ENCODE measurements at places on chromosomes 3 and 15.
A peak's percentile ranks its signal among the peaks of the same experiment; 100 is the strongest.

GRCh38 chr3:51388286-51389029 is 2.6 kb upstream of the RBM15B start:
- DNase-seq, result no peak

- DNase-seq, result no peak
These were observed 92.9 kb upstream of the GK5 start for GRCh38 chr3:142318331-142318730.

DNA sequence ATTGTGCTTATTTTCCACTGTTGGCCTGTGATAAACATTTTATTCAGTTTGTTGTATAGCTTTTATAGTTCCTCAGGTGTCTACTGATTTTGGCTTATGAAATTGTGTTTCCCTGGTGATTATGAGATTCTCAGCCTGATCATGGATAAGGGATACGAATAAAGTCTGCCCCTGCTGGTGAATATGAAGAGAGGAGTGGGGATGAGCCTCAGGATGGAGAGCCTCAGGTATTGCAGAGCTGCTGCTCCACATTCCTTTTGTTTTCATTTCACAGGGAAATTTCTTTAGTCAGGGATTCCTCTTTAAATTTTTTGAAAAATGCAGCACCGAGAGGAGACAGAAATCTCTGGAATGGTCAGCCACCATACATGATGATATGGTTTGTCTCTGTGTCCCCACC is 14.7 kb upstream of the RAB6B start:
- no peak for DNase-seq

DNA sequence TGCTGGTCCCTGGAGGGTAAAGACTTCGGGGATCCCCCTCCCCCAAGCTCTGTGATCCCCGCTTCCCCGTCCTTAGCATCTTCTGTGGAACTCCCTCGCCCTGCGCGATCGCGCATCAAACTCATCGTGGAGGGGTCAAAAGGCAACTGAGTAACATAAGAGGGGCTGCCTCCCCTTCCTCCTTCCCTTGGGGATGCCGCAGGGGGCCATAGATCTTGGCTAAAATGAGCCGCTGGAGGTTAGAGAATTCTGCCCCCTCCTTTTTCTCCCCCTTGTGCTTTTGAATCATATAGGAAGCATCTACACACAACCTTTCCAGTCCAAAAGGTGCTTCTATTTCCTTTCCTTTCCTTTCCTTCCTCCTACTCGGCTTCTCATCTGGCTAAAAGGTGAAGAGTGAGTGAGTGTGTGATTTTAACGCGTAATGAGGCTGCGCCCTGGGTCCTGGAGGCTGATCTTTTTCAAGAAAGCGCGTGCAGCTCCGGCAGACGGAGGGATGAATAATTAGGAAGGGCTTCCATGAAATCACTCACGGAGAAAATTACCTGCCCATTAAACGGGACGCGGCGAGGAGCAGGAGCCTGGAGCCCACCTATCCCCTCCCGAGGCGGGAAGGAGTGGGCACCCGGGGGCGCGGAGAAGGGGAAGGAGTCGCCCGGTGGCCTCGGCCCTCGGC is 831 bp upstream of the ROBO2 start:
- no peak for DNase-seq

- DNase-seq, result peak; percentile 65
These were observed 161.5 kb downstream of the FOXP1 start for GRCh38 chr3:71421820-71422566.

DNA sequence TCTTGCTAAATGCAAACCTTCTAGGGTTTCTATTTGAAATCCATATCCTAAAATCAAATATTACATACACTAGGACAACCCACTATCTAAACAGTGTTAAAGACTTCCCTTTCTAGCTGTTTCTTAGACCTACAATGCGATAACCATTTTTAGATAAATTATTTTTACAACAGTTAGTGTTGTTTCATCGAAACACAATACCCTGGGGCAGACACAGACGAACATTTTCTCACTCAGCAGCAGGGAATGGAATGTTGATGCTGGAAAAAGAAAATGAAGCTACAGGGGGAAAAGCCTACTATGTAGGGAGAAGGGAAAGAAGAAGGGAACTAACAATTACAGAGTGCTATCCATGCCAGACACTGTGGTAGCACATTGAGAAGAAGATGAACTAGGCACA is 6.0 kb upstream of the HERC1 start:
- DNase-seq, result no peak

- no peak for DNase-seq
These were observed 75.9 kb downstream of the VGLL4 start for GRCh38 chr3:11567516-11568467.

GRCh38 chr3:173249457-173249856 is 108.4 kb upstream of the SPATA16 start:
- no peak for DNase-seq

DNA sequence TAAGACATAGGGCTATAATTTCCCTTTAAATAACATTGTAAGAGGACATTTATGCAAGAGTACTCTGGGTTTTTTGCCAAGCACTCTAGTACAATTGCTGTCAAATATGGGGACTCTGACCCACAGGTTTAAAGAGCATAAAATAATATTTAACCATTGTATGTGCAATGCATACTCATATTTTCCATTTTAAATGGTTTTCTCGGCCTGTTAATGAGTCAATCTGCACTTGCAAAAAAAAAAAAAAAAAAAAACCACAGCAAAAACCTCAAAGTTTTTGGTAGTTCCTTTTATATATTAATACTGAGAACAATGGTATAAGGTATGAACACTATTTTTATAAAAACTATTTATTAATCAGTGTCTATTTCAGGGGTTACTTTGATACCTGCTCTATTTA is 304.0 kb upstream of the CBLB start:
- peak; percentile 24 for DNase-seq

DNA sequence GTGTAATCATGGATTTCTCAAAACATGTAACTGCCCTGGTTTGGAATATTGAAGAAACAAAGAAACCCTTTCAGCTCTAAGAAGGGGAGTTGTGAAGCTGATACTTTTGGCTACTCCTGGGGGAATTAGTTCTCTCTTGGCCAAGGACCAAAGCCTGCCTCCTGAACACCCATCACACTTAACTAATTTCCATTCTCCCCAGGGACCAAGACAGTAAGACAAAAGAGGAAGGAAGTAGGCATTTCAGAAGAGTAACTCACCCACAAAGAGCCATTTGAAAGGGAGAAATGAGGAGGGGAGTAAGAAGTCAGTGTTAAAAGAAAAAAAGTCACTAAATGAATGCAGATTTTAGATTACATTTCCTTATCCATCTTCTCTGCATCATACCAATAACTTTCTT is 328.0 kb upstream of the SOX2 start:
- DNase-seq, result no peak

DNA sequence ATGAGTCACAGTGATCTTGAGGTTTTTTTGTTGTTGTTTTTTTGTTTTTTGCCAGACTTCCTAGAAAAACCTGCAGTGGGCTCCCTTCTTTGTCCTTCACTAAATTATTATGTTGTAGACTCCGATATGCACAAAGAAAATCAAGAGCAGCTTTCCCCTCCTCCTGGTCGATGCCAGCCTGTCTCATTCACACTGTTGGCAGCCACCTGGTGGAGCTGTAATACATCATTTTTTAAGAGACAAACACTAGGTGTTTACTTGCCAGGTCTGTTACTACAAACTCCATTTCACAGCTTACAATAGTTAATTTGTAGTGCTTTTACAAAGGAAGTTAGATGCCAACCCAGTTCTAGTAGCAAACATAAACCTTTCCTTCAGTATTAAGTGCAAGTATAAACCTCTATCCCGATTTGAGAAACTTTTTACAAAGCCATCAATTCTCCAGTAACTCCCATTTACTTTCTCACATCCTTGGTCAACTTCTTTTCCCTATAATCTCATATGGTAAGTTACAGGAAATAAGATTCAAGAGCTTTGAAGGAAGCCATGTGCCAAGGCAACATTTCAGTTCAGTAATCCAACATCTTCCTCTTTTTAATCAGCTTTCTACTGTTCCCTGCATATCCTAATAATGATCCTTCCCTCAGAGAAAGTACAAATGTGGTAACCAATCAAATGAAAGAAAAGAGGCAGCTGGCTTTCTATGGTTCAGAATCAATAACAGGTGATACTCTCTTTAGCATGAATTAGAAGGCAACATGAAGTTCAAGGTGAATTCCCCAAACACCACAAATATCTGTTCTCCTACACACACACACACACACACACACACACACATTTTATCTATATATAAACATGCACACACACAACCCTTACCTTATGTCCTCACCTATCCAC is 14.0 kb downstream of the AAGAB start:
- peak; percentile 55 for DNase-seq

DNA sequence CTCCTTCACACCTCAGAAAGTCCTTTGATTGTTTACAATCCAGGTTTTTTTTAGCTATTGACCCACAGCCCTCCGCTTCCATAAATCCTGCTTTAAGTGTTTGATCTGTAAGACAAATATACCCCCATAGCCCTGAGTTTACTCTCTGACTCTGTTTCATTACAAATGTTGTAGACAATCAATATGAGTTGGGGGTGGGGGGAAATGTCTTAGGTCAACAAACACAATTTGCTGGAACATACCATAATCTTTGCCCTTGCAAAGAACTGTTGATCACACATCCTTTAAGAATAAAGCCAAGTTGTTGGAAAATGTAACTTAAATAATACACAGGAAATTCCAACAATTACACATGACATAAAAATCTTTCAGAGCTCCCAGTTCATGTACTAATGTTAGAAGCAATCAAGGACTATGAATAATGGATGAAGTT is 301.8 kb upstream of the SEMA6D start:
- no peak for DNase-seq

DNA sequence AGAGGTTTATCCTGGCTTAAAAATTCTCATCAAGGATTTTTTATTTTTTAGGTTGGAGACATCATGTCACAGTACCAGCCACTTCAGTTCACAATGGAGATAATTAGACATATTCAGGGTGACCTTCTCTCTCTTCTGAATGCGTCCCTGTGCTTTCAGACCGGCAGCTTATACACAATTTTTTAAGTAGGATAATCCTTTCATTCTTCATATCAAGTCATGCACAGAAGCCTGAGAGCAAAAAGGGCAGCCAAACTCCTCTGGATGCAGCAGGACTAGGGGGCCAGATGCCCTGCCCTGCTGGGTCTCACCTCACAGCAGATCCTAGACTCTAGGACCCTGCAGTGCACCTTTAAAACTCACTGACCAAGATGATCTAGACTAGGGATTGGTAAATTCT is 210.4 kb downstream of the ERC2 start:
- DNase-seq, result no peak

GRCh38 chr3:53103397-53104296 is 26.6 kb downstream of the RFT1 start:
- DNase-seq, result no peak

- DNase-seq, result no peak
These were observed 41.6 kb upstream of the GOLGA8B start for GRCh38 chr15:34625007-34625406.

- no peak for DNase-seq
These were observed 124.6 kb upstream of the GBE1 start for GRCh38 chr3:81886081-81886480.

Measured in CD4-positive, alpha-beta T cell treated with Interleukin-12 subunit alpha and Interleukin-12 subunit beta, for 1 hour (primary cell).